ENCODE measurements at places on chromosomes 5 and 9. TPM values are rescaled to one million over a fixed set of nuclear protein-coding genes. Genes with fewer than 3 reads are reported as not detected.

DND1 gene
- total RNA-seq: 0.26 TPM

GRCh38 chr5:115549154-115549553, 4.6 kb upstream of the FEM1C start:
- no peak for DNase-seq

- no peak for DNase-seq
Measured at GRCh38 chr5:177301503-177302165, 1.9 kb downstream of the RAB24 start.

IL5 gene
- not detected for total RNA-seq

BRD9 gene
- total RNA-seq: 30.7 TPM

EQTN gene
- total RNA-seq: not detected

MARCHF11 gene
- total RNA-seq: not detected

GRCh38 chr5:168224085-168224484, 67.4 kb upstream of the WWC1 start:
- no peak for DNase-seq

CCNI2 gene
- not detected for total RNA-seq

- DNase-seq: no peak
Measured at GRCh38 chr5:155726267-155726666, 600.7 kb upstream of the SGCD start.

DNA sequence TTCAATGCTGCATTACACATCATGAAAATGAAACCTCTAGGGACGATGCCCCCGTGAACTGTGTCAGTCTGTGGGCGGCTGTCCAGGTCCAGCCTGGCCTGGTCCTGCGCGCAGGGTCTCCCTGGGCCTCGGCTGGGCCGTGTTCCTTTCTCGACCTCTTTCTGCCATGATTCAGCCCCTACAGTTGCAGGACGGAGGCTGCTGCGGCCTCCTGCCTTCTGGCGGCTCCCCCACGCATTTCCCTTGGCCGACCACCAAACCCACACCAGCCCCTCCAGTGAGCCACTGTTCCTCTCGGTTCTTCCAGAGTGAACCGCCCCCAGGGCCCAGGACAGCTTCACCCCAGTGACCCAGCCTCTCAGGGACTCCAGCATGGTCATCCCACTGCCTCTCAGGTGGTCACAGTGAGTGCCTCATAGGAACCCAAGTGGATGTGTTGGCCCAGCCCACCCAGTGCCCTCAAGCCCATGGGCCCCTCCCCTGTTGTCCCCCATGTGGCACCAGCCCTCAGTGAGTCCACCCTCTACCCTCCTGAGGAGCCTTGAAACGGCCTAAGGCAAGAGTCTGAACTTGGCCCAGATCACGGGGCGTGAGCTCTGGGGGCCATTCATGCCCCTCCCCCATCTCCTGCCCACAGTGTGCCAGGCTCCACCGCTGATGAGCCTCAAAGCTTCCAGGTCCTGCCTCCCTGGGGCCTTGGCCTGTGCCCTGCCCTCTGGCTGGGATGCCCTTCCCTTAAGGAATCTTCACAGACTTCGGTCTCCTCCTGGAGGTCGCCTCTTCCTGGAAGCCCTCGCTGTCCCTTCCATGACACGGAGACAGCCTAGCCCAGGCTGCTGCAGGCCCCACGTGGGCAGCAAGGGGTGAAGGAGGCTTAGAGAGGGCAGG, 10.0 kb upstream of the CLIC3 start:
- no peak for DNase-seq

GCNT1 gene
- 21.7 TPM for total RNA-seq

GRCh38 chr5:72597456-72597948, 90.3 kb upstream of the ZNF366 start:
- peak; percentile 89 for DNase-seq

GRCh38 chr5:124867137-124867704, 120.8 kb upstream of the ZNF608 start:
- peak; percentile 55 for DNase-seq

PCDHGA2 gene
- 1.3 TPM for total RNA-seq

ST6GALNAC4 gene
- total RNA-seq: 32.0 TPM

DNA sequence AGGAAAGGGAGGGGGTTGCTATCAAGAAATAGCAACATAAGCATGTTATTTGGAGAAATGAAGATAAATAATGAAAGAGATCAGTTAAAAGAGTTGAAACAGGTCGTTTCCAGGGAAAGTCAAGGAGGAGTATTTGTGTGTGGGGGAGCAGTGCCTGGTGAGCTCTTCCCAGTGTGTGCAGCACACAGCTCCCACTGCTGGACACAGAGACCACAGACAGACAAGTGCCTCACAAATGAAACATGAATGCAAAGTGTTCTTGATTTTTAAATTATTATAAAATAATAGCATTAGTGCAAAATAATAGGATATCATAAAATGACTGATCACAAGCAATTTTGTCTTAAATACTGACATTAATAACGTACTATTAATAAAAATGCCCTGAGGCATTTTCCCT, 40.8 kb downstream of the LIFR start:
- peak; percentile 27 for DNase-seq

DNA sequence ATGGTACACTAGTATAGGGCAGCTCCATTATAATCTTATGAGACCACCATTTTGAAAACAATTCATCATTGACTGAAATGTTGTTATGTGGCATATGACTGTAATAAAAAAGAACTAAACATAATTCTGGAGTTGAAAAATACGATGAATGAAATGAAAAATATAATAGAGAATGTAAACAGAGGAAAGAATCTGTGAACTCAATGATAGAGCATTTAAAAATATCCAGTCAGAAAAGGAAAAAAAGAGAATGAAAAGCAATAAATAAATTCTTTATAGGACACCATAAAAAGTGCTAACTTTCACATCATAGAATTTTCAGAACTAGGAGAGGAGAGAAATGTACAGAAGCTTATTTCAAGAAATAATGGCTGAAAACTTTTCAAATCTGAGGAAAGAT, 17.6 kb upstream of the VCAN start:
- no peak for DNase-seq

GRCh38 chr5:111585291-111585690, 73.0 kb upstream of the STARD4 start:
- no peak for DNase-seq

GRCh38 chr9:99127356-99128132, 22.6 kb downstream of the TGFBR1 start:
- DNase-seq: peak; percentile 82

- no peak for DNase-seq
Measured at GRCh38 chr9:98787766-98788335, 8.5 kb downstream of the ANKS6 start.

ADAMTS2 gene
- total RNA-seq: 38.4 TPM

CLIC3 gene
- 14.8 TPM for total RNA-seq

FOXD4L4 gene
- total RNA-seq: not detected

GMCL2 gene
- not detected for total RNA-seq

- DNase-seq: no peak
Measured at GRCh38 chr5:60207040-60207439, 313.5 kb upstream of the PDE4D start.

PCDHGA12 gene
- total RNA-seq: 21.0 TPM

RANBP17 gene
- total RNA-seq: 5.5 TPM

DNA sequence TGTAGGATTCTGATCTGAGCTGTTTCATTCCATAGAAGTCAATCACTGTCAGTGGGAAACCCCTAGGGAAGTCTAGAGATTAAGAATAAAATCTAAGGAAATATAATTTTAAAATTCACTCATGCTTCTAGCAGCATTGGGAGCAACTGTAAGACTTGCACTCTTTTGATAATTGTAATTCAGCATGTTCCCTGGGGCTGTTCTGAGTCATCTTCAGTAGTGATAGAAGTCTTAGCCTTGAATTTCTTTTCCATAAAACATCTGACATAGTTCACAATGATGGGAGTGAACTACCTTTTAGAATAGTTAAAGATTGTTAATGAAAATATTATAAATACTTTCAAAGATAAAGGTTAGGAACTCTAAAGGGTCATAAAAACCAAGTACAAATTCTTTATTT, 935.8 kb downstream of the DTWD2 start:
- DNase-seq: no peak

DNA sequence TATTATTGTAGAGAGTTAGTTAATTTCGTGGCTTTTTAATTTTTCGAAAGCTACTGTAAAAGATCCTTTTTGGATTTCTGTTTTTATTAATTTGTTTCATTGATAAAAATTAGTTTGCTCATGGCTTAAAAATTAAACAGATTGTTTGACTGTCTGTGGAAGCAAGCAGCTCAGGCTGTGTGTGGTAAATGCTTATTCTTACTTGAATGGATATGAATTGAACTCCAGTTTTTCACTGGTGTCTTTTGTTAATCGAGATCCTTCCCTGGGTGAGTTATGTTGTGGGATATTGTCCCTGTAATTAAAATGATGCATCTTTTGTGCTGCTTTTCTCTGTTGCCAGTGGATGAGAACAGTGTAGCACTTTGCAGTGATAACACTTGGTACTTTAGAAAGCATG, 75.3 kb downstream of the PIK3R1 start:
- DNase-seq: no peak

- peak; percentile 65 for DNase-seq
Measured at GRCh38 chr9:95726756-95727155, 148.7 kb upstream of the ERCC6L2 start.

LCP2 gene
- total RNA-seq: not detected

FAXDC2 gene
- 6.1 TPM for total RNA-seq

DNA sequence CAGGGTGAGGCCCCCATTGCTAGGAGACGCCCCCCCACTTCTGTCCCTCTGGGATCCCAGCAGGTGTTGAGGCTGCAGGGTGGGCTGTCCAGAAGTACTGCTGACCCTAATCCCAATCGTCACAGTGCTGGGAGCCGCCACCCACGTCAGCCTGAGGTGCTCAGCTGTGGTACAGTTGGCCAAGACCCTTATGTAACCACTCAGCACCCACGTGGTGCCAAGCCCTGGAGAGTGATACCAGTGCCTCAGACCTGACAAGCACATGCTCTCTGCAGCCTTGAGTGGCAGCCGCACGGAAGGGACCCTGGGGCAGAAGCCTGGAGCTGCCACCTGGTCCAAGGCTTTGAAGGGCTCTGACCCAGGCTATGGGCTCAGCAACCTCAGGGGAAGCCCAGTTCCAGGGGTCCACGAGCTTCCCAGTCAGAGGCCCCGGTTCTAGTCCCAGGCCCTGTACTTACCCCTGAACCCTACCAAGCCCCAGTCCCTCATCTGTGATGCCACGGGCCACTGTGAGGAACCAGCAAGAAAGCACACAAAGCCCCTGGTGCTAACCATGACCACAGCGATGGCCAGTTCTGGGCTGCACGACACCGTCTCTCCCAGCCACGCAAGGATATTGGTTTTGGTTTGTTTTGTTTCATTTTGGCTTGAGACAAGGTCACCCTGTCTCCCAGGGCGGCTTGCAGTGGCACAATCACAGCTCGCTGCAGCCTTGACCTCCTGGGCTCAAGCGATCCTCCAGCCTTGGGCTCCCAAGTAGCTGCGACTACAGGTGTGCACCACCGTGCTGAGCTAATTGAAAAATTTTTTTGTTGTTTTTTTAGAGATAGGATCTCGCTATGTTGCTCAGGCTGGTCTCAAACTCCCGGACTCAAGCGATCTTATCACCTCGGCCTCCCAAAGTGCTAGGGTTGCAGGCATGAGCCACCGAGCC, 50.7 kb downstream of the DBH start:
- DNase-seq: no peak

PAXX gene
- 30.1 TPM for total RNA-seq

DNA sequence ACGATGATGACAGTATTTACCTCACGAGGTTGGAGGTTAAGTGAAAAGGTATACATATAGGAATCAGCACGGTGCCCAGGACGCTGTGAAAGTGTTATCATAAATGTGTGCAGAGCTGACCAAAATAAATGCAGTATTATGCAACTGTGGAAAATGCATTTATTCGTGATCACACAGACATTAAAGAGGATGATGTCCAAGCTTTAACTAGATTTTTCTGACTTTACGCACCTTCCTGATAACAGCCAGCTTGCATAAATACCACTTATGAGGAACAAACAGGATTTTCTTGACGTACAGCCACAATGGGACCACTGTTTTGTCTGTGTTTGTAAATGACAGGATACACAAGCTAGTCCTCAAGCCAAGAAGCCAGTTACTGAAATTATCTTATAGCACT, 71.4 kb upstream of the ATP10B start:
- no peak for DNase-seq

DNA sequence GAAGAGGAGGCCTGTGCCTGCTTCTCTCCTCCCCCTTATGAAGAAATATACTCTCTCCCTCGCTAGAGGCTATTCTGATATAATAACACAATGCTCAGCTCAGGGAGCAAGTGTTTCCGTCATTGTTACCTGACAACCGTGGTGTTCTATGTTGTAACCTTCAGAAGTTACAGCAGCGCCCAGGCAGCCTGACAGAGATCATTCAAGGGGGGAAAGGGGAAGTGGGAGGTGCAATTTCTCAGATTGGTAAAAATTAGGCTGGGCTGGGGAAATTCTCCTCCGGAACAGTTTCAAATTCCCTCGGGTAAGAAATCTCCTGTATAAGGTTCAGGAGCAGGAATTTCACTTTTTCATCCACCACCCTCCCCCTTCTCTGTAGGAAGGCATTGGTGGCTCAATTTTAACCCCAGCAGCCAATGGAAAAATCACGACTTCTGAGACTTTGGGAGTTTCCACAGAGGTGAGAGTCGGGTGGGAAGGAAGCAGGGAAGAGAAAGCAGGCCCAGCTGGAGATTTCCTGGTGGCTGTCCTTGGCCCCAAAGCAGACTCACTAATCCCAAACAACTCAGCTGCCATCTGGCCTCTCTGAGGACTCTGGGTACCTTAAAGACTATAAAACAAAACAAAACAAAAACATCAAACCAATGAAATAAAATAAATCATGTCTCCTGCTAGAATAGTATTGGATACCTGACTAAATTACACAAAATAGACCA, 1.3 kb downstream of the TMEM174 start:
- DNase-seq: no peak

DNA sequence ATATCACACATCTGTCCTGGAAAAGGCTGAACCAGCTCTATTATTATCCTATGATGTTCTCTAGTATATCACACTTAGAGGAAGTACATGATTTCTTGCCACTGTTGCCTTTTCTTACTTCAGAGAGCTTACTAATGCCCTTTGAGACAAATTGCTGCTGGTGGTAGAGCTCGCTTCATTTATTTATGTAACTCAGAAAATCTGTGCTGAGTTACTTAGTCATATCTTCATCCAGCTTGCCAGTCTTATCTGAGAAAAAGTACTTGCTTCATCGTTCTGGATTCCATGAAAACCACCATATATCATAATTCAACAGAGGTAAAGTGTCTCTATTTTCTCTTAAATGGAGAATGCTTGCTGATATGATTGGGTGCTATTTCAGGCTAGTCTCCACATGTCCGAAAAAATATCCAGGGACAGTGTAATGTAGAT, 26.6 kb downstream of the PTPDC1 start:
- DNase-seq: peak; percentile 18

GRCh38 chr9:13034694-13035002, 244.8 kb downstream of the MPDZ start:
- DNase-seq: no peak

DNA sequence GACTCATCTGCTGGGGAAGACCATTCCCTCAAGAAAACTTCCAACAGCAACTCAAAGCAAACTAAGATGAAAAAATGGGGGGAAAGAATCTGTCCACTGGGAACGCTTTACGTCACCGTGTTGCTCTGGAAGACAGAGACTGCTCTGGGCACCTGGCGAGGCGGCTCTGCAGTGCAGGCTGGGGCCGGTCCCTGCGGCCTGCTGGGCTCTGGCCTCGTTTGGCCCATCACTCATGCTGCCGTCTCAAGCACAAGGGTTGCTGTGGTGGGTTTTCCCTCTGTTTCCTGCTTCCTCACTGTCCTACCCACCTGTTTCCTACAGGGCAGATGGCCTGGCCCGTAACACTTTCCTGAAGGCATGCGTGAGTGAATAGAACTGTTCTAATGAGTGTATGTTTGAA, 92.9 kb upstream of the OTULINL start:
- no peak for DNase-seq

CDKN2AIPNL gene
- total RNA-seq: 31.3 TPM

Measured in HFFc6 (cell line).